Esophagus muscularis mucosa (tissue), 4 donors: ENCODE measurements at places on chromosomes 6 and 20. TPM values are rescaled to one million over a fixed set of nuclear protein-coding genes. Genes with fewer than 3 reads are reported as not detected.

DNA sequence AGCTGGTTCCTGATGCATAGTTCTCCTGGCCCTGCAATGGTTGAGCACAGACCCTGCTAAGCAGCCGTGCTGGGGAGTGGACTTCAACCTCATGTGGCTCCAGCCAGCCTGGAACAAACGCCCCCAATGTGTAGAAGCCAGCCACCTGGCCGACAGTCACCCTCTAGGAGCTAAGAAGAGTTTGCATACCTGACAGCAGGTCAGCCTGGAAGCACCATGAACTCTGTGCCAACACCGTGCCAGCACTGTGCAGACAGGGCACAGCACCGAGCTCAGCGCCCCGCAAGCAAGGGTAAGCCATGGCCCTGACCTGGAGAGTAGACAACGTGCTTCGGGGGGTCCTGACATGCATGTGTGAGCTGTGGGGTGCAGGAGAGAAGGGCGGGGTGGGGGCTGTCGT is 356.3 kb downstream of the ZFAND3 start:
- H3K27me3 ChIP-seq: no peaks in the 10 kb centered on the region
- H3K27ac ChIP-seq: no peak overlapping the region
- no peaks in the 10 kb centered on the region for H3K4me1 ChIP-seq
- no peak for DNase-seq
- H3K4me3 ChIP-seq: no peak overlapping the region
- no peaks in the 10 kb centered on the region for H3K36me3 ChIP-seq

GRCh38 chr6:47476781-47477496 is 650 bp upstream of the CD2AP start:
- H3K27ac ChIP-seq: peak overlapping the region; percentile 99
- no peak for DNase-seq
- no peaks in the 10 kb centered on the region for H3K27me3 ChIP-seq
- no peaks in the 10 kb centered on the region for H3K36me3 ChIP-seq

The MAPK13 gene
- 2.1 TPM for total RNA-seq

DNA sequence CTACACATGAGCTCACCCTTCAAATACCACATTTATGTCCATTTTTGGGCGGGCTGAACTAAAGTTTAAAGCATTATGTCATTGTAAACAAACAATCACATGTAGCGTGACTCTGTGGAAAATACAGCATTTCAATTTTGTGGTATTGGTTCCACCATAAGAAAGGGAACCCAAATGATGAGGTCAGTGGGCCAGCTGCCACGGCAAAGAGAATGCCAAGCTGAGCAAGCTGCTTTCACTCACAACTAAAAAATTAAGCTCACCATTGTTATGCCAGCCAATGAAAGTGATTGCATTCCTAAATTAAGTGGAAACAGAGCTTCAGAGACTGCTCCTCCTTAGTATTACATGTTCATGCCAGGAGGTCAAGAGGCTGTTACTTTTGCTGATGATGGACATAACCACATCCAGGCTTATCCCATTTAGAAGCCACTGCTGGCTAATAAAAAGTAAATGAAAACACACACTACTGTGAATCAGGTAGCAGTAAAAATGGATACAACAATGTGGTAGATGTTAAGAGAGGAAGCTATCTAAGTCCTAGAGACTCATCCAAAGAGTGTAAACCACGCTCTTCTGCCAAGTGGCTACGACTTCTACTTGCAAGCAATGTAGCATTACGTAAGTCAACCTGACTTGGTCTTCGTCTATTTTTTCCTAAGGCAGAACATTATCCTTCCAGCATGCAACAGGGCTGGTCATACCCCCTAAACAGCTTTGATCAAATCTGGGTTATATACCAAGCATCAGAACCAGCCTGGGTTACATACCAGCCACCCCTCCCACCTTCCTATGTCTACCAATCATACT is 164.8 kb downstream of the BACH2 start:
- H3K4me3 ChIP-seq: no peak overlapping the region
- peaks cover 6% of the 10 kb centered on the region for H3K4me1 ChIP-seq

The TRIM10 gene
- 0.17 TPM for total RNA-seq

The HLA-DOA gene
- total RNA-seq: 5.4 TPM

GRCh38 chr20:48120120-48120519 is 334.8 kb upstream of the SULF2 start:
- no peaks in the 10 kb centered on the region for H3K4me1 ChIP-seq
- H3K36me3 ChIP-seq: no peaks in the 10 kb centered on the region
- H3K27ac ChIP-seq: no peak overlapping the region
- no peak overlapping the region for H3K4me3 ChIP-seq
- no peak for DNase-seq

DNA sequence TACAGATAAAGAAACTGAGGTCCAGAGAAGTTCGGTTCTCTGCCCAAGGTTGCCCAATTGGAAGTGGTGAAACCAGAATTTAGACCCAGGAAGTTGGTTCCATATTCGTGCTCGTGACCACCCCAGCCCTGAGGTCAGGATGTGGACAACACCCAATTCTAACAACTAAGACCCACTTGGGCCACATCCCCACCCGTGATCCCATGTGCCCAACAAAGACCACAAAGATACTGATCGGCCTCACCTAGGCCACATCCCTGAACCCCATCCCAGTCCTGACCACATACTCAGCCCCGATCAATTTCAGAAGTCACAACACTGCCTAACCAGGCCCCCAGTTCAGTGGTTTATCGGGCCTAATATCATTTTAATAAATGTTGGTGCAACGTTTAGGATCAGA is 138.4 kb downstream of the PREX1 start:
- peaks cover 32% of the 10 kb centered on the region for H3K4me1 ChIP-seq
- no peak overlapping the region for H3K27ac ChIP-seq
- H3K27me3 ChIP-seq: no peaks in the 10 kb centered on the region
- H3K4me3 ChIP-seq: no peak overlapping the region
- no peak for DNase-seq

The APCDD1L gene
- 1.6 TPM for total RNA-seq

The SLC52A3 gene
- 1.5 TPM for total RNA-seq

- no peak for DNase-seq
- H3K27me3 ChIP-seq: no peaks in the 10 kb centered on the region
- no peak overlapping the region for H3K27ac ChIP-seq
- H3K4me1 ChIP-seq: no peaks in the 10 kb centered on the region
- H3K4me3 ChIP-seq: no peak overlapping the region
Measured at GRCh38 chr6:18600255-18600654, 213.1 kb downstream of the RNF144B start.

DNA sequence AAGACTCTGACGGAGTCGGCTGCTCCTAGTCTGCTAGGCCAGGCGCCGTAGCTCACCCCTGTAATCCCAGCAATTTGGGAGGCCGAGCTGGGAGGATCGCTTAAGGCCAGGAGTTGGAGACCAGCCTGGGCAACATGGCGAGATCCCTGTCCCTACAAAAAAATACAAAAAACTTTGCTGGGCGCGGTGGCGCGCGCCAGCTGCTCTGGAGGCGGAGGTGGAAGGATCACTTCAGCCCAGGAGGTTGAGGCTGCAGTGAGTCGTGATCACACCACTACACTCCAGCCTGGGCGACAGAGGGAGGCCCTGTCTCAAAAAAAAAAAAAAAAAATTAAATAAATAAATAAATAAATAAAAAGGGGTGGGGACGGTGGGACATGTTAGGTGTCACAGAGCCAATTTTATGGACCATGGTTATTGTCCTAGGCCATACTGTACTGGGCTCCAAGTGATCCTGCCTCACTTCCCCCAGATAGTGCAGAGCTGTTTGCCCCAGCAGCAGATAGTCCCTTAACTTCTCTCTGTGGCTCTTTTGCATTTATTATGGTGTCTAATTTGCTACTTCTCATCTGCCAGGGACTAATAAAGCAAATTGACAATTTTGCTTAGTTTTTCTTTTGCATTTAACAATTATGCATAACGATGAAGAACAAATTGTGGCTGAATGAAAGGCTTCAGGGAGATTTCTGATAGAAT is 5.2 kb downstream of the PI16 start:
- no peaks in the 10 kb centered on the region for H3K27me3 ChIP-seq
- H3K4me1 ChIP-seq: peaks cover 18% of the 10 kb centered on the region
- no peaks in the 10 kb centered on the region for H3K36me3 ChIP-seq

GRCh38 chr6:161686655-161687054 is 412.8 kb upstream of the AGPAT4 start:
- DNase-seq: no peak
- H3K36me3 ChIP-seq: no peaks in the 10 kb centered on the region
- H3K4me1 ChIP-seq: no peaks in the 10 kb centered on the region
- no peak overlapping the region for H3K27ac ChIP-seq
- no peaks in the 10 kb centered on the region for H3K27me3 ChIP-seq

- no peaks in the 10 kb centered on the region for H3K36me3 ChIP-seq
- no peaks in the 10 kb centered on the region for H3K27me3 ChIP-seq
- peak overlapping the region; percentile 79 for H3K27ac ChIP-seq
- H3K4me3 ChIP-seq: peak overlapping the region; percentile 79
- no peak for DNase-seq
- H3K4me1 ChIP-seq: peaks cover 14% of the 10 kb centered on the region
Measured at GRCh38 chr6:160519603-160520042, 144.5 kb downstream of the LPA start.

DNA sequence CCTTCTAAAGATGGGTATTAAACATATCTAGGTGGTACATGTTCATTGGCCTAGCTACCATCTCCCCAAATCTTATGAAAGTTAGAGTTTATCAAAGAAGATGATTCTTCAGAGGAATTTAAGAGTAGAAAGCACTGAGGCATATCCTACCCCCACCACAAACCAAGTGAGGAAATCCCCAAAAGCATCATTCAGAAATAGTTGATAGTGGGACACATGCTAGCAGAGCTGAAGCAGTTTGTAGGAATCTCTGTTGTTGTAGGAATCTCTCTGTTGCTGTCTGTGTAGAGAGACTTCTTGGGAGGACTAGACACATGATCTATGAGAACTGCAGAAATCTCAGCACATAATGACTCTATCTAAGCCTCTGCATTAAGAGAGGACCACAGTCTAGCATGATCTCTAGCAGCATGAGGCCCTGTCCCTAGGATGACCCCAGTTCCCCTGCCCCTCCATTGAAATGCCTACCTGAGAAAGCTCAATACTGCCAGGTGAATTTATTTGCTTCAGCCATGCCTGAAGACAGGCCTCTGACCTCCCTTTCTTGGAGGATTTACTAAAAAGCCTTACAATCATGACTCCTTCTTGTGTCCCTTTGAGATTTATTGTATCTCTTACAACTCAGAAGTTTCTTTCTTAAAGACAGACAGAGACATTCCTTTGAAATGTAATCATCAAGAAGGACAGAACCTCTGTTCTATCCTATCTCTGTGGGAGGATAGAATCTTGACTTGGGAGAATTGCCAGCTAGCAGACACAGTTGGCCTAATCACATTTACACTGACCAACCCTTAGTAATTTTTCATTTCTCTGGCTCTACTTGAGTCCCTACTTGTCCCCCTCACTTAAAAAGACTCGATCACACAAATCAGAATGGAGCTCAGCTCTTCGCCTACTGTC is 582.4 kb downstream of the PHF3 start:
- no peak for DNase-seq
- no peaks in the 10 kb centered on the region for H3K36me3 ChIP-seq
- no peak overlapping the region for H3K4me3 ChIP-seq

- peaks cover 4% of the 10 kb centered on the region for H3K4me1 ChIP-seq
- no peak for DNase-seq
- no peak overlapping the region for H3K27ac ChIP-seq
- H3K27me3 ChIP-seq: no peaks in the 10 kb centered on the region
- no peak overlapping the region for H3K4me3 ChIP-seq
- H3K36me3 ChIP-seq: peaks cover 10% of the 10 kb centered on the region
Measured at GRCh38 chr20:49529470-49529869, 38.5 kb downstream of the PTGIS start.

The REV3L gene
- 41.5 TPM for total RNA-seq

DNA sequence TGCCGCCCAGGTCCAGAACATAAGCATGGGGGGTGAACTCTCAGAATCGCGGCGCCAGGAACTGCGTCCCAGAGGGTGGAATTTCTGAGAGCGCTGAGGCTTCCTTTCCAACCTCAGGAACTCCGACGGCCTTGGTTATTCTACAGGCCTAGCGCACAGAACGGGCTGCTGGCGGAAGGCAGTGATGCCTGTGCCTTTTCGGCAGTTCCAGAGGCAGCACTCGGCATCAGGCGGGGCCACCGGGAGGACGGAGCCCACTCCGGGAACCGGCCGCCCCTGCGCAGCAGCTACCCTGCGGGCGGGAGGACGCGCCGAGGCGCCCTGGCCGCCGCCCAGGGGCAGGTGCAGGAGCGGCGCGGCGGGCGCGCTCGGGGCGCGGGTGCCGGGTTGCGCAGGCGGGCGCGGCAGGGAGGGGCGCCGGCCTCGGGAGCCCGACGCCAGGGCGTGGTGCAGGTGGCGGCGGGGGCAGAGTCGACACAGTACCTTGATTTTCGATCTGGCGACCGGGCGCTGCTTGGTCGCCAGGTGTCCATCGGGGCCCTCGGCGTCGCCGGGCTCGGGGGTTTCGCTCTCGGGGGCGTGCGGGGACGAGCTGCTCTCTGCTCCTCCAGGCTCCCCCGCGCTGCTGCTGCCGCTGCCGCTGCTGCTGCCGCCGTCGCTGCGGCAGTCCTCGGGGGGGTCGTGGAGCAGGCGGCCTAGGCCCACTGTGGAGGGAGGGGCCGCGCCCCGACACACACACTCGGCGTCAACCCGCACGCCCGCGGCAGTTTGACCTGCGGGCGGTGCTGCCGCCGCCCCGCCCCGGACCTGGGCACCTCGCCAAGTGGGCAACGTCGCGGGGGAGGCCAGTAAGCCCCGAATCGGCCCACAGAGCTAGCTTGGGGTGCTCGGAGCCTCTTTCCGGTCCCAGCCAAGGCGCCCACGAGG is 1.3 kb downstream of the OVOL2 start:
- peaks cover 35% of the 10 kb centered on the region for H3K4me1 ChIP-seq
- no peaks in the 10 kb centered on the region for H3K36me3 ChIP-seq
- H3K27ac ChIP-seq: no peak overlapping the region
- H3K27me3 ChIP-seq: peaks cover 48% of the 10 kb centered on the region
- DNase-seq: no peak
